ENCODE measurements at places on chromosomes 5 and 9. TPM values are rescaled to one million over a fixed set of nuclear protein-coding genes. Genes with fewer than 3 reads are reported as not detected.

Gene PHF24
- not detected for total RNA-seq

DNA sequence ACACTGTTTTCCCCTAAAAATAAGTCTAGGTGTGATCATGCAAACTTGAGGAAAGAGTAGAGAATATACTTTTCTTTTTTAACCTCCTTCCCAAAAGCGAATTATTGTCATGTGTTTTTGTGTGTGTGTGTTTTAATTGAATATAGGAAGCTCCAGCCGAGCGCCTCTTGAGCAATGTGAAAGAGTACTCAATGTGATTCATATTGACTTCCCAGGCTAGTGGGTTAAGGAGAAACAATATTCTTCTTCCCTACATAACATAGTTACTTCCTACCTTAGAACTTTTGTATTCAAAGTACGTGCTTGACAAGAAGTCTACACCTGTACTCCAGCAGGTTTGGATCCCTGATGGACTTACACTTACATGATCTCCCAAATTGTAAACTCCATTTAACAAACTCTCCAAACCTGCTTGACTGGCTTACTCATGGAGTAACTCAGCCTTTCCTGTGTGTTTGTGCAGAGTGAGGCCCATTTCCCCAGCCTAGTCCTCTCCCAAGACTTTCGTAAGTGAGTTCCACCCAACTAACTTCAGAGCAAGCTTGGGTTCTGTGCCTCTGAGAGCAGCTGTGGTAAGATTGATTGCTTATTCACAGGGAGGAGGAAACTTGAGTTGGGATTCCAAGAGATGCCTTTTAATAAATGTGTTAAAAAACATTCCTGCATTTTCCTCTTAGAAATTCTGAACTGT, 9.3 kb downstream of the SLC28A3 start:
- no peak for DNase-seq

Gene TEX48
- total RNA-seq: not detected

DNA sequence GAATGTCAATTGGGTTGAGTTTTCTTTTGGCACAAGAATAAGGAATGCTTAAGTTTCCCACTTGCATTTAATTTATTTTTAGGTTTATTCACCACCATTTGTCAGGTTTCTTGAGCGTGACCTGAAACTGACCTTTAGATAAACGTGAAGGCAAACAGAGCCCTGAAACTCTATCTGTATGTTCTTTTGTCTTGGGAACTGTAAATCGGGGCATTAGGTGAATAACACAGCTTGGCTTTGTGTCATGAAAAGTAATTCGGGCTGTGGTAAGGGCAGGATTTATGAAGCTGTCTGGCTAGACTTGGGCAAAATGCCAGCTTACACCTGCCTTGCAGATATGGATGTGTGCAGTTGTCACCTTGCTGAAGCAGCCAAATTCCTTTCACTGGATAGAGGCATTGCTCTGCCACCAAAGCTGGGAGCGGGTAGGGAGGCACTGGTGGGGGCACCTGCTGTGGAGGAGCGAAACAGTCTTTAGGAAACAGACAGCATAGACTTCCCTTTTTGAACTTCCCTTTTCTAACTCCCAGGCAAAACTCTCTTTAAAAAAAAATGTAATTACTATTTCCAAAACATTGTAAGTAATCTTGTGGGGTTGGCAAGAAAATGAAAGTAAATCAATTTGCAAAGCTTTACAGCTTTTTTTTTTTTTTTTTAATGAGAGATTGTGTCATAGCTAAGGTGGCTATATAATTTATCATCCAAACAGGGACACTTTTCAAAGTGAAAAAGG, 545.2 kb downstream of the CSNK1G3 start:
- DNase-seq: no peak

Gene PCDHGB6
- total RNA-seq: 0.10 TPM

Gene NR2F1-AS1
- 2.2 TPM for total RNA-seq

DNA sequence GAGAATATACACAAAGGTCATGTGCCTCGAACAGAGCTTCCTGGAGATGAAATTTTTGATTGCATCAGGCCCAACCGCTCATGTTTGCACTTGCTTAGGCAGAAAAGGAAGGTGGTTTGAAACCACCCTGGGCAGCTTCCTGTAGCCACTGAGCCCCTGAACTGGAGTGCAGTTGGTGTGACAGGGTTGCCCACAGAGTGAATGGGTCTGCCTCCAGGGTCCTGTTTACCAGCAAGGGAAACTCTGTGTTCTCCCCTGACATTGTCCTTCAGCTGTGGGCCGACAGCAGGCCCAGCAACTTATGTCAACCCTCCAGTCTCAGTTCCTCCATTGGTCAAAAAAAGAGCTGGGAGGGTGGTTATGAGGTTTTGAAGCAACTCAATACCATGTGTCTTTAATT, 289.6 kb downstream of the KIF4B start:
- DNase-seq: no peak
